Activated CD8-positive, alpha-beta T cell treated with anti-CD3 and anti-CD28 coated beads for 36 hours (primary cell): ENCODE measurements at places on chromosomes 7 and 10. TPM values are rescaled to one million over a fixed set of nuclear protein-coding genes. Genes with fewer than 3 reads are reported as not detected.

DNA sequence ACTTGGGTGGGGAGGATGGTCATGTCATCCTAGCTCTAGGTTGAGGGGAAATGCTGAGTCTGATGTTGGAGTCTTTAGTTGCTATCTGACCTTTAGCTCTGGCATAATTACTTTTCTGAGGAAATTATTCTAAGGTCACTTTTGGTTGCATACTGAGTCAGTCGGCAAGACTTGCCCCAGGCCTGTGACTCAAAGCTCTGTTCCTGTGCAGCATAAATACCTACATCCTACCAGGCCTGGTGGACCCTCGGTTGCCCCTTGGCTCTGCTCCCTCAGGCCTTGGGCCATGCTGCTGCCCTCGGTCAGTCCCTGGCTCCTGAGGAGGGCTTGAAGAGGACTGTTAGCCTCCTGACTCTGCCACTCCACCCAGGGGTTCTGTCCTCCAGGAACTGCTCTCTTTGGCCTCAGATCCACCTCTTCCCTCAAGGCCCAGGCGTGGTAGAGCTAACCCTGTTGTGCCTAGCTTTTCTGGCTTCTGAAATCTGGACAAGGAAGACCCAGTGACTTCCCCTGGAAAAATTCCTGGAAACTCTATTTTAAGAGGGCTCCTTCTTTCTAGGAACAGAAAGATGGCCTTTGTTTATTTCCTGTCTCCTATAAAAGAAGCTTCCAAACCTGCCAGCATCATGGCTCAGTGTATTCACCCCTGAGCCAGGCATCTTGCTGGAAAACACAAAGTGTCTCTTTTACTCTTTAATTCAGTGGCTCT lies 71.2 kb downstream of the TMEM178B start:
- DNase-seq, result no peak

Gene MMP21
- not detected for total RNA-seq

- DNase-seq, result no peak
Observed at GRCh38 chr10:48579251-48579960, 25.5 kb downstream of the ARHGAP22 start.

DNA sequence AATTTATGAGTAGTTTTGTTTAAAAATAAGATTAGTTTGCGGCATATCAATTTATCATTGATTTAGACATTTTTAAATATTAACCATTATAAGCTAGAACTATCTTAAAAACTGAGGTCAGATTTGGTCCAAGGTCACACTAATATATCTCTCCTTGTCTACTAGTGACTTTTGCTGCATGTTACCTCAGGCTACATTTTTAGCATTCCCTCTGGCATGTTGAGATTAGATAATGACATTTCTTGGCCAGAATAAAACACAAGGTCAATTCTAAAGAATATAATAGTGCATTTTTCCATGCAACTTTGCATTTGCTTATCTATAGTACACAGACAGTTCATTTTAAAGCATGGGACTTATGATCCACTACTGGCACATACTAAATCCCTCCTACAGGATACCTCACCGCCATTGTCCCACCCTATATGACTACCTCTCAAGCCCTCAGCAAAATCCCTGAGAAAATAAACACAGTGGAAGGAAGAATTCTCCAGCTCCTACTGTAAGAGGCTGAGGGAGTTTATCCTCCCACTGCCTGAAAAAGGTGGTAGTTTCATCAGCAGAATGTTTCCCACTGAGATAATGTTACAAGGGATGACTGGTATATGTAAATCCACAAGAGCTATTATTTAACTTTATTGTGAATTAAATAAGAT lies 816.4 kb downstream of the GRM8 start:
- DNase-seq, result no peak

GRCh38 chr10:91159254-91159783 lies 61.1 kb upstream of the PCGF5 start:
- no peak for DNase-seq

Gene ADRA2A
- not detected for total RNA-seq

DNA sequence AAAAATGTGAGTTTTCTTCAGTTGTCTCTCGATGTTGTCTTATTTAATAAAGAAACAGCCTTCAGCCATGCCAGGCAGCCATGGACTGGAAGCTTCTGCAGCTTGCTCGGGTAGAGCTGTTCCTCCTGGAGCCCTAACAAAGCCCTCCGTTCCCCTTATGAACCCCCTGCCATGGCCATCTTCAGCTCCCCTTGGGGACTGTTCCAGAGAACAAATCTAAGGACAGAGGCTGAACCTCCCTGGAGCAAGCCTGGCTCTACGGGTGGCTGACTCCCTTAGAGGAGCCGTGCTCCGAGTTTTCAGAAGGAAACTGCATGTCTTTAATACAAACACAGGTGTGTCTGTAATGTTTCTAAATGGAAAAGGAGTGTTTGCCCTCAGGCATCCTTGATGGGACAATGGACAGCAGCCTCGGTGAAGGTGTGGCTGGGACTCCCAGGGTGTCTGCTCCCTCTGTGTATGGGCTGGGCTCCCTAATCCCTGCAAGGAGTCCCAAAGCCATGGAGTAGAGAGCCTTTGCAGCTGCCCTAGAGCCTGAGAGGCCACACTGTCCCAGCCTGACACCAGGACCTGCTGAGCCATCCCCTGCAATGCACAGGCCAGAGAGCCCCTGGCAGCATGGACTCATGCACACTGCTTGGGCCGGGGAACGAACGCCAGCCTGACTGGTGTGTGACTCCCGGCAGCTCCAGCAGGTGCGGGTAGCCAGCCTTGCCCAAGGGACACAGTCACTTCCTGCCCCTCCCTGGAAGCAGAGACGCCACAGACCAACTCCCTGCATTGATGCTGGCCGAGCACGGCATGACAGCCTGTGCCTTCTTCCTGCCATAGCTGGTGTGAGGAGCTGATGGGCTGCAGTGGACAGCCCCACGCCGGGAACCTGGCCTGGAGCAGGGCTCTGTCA lies 381.8 kb downstream of the TCERG1L start:
- DNase-seq, result no peak

- no peak for DNase-seq
Observed at GRCh38 chr7:69790977-69791724, 192.9 kb downstream of the AUTS2 start.

Gene FAM180A
- not detected for total RNA-seq

Gene CREB3L2
- 24.4 TPM for total RNA-seq

DNA sequence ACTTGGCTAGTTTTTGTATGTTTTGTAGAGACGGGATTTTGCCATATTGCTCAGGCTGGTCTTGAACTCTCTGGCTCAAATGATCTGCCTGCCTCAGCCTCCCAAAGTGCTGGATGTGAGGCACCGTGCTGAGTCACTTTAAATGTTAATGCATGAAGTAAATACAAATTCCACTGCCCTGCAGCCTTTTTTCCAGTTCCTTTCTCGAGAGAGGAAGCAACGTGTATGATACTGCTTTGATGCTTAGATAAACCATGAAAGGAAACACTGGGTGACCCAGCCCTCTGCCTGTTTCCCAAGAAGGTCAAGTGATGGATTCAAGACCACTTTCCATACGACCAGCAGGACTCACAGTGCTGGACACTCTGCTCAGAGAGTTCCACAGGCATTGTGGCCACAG lies 11.3 kb upstream of the MRPS24 start:
- no peak for DNase-seq

Gene SRGN
- total RNA-seq, result 279 TPM

- DNase-seq, result no peak
Observed at GRCh38 chr7:140670343-140670935, 2.3 kb upstream of the ADCK2 start.

- DNase-seq, result no peak
Observed at GRCh38 chr10:61455656-61456055, 2.5 kb upstream of the TMEM26 start.

Gene MNX1
- not detected for total RNA-seq

DNA sequence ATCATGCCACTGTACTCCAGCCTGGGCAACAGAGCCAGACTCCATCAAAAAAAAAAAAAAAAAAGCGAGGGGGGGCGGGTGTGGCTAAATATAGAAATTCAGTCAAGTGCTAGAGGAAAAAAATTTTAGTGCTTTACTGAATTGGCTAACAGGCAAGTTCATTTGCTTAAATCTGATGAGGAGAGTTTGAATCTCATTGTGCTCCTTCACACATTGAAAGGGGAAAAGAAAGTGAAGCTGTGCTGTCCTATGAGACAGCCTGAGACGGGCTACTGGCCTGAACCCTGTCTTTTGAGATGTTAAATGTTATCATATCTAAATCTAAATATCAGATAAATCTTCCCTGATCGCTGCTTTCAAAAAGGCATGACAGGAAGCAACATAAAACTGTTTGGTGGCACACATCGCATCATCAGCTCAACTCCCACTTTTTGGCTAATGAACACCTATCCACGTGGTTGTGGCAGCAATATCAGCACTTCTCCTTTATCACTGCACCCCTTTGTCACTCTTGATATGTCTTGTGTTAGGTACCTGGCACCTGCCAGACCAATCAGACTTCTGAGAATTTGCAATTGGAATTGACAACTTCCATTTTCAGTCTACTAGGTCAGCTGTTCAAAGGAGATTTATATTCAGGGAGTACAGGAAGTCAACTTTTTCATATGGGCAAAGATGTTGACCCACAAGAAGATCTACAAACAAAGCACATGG lies 14.0 kb upstream of the IFIT1B start:
- DNase-seq, result no peak

DNA sequence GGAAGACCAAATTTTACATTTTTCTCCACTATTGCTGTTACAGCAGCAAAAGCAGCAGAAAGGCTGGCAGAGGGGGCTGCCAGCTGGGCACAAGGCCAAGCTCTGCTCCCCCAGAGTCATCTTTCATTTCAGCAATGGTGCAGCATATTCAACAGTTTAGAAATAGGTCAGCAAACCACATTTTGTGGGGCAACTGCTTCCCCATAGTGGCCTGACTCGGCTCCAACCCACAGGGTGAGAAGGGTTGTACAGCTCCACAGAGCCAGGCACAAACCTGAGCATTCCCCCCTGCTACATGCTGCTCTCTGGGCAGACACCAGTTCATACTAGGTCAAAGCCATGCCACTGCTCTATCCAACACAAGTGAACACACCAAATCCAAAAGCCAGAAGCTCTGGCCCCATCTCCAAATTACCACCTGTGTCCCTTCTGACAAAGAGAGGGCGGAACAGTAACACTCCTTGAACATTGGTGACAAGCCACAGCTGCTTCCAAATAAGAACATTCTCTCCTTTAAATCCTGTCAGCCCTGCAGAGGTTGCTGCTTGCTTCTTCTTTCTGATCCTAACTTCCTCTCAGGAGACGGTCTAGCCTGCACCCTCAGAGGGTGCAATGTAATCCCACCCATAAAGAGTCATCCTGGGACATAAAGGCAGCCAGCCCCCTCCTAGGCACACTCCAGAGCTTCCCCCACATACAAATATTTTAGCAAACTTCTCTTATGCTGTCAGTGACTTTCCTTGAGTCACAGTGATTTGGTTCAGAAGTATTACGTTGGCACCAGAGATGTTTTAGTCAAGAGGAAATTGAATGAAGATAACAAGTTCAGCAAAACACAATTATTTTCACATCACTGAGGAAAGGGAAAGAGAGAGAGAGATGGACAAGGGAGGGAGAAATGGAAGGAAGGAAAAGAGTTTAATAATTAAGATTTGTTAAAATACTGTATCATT lies 39.0 kb upstream of the SLIT1 start:
- no peak for DNase-seq

Gene ARMS2
- total RNA-seq, result not detected

DNA sequence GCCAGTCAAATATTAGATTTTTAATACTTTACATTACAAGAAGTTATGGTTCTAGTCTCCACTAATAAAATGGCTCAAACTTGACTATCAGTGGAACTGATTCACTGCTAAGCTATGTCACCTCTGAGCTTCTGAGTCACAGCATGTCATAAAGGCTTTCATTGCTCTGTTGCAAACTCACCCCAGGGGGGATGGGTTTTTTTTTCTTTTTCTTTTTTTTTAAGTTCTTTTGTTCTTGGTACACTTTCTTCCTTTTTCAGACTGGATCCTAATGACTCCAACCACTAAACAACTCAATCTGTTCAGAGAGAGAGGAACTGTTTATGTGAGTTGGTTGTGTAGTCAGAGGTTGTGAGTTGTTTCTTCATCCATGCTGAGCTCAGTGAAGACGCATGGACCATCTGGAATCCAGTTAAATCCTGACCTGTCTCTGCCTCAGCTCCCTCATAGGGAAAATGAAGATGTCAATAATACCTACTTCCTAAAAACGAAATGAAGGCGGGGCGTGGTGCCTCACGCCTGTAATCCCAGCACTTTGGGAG lies 11.0 kb downstream of the MYOF start:
- no peak for DNase-seq

Gene PRSS1
- total RNA-seq, result not detected

Gene SEPHS1
- 66.5 TPM for total RNA-seq

GRCh38 chr10:30858499-30858898 lies 173.2 kb downstream of the ZNF438 start:
- no peak for DNase-seq

Gene HMX2
- 0.90 TPM for total RNA-seq

DNA sequence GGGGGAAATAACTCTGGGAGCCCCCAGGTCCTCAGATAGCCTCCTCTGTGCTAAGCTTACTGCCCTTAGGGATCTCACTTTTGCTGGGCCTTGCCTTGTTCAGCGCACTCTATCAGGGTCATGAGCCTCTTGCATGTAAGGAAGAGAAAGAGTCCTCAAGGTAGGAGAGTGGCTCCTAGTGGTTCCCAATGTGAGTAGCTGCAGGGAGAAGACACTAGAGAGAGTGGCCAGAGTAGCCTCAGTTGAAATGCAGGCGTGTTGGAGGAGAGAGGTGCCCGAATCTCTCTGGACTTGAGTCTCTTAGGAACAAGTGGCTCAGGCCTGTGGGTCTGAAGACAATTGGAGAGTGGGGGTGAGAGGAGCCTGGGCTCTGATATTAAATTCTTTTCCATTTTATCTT lies 94.3 kb upstream of the SORCS3 start:
- DNase-seq, result no peak

Gene GALNT17
- total RNA-seq, result not detected

- no peak for DNase-seq
Observed at GRCh38 chr10:1603181-1603580, 134.1 kb downstream of the ADARB2 start.

- DNase-seq, result peak; percentile 16
Observed at GRCh38 chr10:3419719-3420495, 247.3 kb upstream of the PITRM1 start.

DNA sequence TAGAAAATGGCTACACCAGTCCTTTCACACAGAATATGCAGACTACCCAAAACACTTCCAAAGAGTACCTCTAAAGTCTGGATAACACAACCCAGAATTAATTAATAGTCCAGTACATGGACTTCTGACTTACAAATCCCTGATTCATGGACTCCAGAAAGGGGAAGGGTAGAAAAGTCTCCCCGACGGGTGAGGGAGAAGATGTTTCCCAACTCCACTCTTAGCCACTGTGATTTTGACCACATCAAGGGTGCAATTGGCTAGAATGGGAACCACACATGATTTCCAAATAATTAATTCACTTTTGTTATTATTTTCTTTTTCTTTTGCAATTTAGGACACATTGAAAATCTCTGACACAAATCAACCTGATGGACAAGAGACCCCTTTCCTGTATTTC lies 1.4 kb downstream of the TMEM130 start:
- no peak for DNase-seq

DNA sequence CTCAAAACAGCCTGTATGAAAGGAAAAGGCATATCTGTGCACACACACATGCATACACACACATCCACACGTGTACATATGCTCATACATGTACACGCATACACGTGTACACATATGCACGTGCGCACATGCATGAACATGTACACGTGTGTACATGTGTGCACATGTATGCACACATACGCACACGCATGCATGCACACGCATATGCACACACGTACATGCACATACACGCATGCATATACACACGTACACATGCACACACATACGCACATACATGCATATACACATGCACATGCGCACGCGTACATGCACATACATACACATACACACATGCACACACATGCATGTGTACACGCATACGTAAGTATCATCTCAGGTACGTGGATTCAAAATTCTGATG lies 19.4 kb downstream of the DIP2C start:
- DNase-seq, result no peak

- DNase-seq, result no peak
Observed at GRCh38 chr10:127047878-127048238, 142.6 kb downstream of the DOCK1 start.
